Small intestine (tissue), 16 donors: ENCODE measurements at places on chromosomes 3 and 15. TPM values are rescaled to one million over a fixed set of nuclear protein-coding genes. Genes with fewer than 3 reads are reported as not detected.

Gene HIGD2B
- not detected for polyA plus RNA-seq

Gene RASGRP1
- polyA plus RNA-seq: 3.0 TPM

GRCh38 chr3:66756468-66757036, 241.6 kb upstream of the KBTBD8 start:
- no peak overlapping the region for H3K27ac ChIP-seq
- H3K4me3 ChIP-seq: no peak overlapping the region
- H3K27me3 ChIP-seq: no peaks in the 10 kb centered on the region

DNA sequence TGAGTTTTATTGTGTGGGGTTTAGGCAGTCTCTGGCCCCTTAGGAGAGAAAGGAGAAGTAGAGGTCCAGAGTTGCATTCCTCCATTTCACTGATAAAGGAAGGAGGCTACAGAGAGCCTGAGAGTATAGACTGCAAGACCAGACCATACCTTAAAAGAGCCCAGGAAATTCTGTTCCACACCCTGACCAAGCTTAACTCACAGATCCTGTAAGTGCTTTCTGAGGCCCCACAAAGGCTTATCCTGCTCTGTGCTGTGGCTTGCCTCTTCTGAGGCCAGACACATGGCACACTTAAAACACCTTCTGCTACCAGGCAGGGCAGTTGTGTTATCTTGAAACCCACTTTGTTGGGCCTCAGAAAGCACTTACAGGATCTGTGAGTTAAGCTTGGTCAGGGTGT, 39.2 kb upstream of the LEKR1 start:
- no peak overlapping the region for H3K27ac ChIP-seq
- H3K4me3 ChIP-seq: no peak overlapping the region
- no peaks in the 10 kb centered on the region for H3K36me3 ChIP-seq
- H3K4me1 ChIP-seq: no peaks in the 10 kb centered on the region

DNA sequence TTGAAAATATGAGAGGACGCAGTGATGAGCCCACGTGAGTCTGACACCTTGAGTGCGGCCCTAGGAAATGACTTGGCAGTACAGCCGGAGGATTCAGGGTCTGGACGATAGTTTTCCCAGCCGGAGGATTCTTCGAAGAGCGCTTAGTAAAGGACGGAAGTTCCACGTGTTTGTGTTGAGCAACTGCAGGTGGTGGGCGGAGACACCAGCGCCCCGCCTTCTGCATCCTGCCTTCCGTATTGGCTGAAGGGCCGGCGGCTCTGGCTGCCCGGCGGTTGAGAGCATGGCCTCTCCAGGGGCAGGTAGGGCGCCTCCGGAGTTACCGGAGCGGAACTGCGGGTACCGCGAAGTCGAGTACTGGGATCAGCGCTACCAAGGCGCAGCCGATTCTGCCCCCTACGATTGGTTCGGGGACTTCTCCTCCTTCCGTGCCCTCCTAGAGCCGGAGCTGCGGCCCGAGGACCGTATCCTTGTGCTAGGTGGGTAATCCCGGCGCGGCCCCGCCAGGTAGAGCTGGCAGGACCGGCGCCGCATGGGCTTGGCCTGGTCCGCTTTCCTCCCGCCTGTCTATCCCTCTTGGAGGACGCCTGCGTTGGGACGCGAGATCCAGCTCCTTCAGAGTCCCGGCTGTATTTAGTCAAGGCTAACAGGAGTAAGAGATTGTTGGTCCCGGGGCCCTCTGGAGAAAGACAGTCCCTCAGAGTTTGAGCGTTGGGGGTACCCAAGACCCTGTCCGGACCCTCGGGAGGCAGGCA, at the start of gene EEF1AKMT4:
Gene EEF1AKMT4, plus strand, starts transcription at position 261 of the 755 bp plus-strand sequence. Its CDS starts 23 bp downstream, at position 284.
- no peaks in the 10 kb centered on the region for H3K4me1 ChIP-seq
- no peaks in the 10 kb centered on the region for H3K27me3 ChIP-seq
- H3K4me3 ChIP-seq: peak within 1 kb of the TSS; percentile 89
- H3K36me3 ChIP-seq: peaks cover 11% of the 10 kb centered on the region
